ENCODE measurements at places on chromosomes 5 and 9.

DNA sequence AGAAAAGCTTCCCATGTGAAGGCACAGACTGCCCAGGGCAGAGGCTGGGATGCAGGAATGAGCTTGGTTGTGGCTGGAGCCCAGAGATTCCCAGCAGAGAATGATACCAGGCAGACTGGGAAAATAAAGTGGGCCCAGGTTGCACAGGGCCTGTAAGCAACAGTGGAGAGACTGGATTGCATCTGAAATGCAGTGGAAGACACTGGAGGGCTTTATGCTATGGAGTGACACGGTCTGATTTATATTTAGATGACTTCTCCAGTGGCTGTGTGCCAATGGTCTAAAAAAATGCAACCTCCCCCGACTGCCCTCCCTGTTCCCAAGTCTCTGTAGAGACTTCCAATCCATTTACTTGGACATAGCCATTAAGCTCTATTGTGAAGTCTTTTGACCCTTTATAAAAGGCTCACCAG, 951.1 kb upstream of the DMAC1 start:
- DNase-seq, result no peak

GRCh38 chr5:132003170-132003744, 8.2 kb downstream of the ACSL6 start:
- DNase-seq, result peak; percentile 73

DNA sequence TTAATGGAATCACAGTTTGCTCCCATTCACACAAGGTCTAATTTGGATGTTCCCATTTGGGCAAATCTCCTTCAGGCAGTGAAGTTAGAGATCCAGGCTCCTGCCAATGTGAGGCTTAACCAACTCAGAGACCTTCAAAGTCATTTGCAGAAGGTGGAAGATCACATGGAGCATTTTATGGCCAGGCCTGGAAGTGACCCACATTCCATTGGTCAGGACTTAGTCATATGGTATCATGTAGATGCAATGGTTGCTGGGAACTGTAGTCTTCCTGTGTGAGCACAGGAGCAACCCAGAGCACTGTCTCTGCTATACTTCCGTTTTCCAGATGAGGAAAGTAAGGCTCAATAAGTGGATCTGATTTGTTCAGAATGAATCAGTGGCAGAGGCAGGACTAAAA, 292.7 kb upstream of the SMARCA2 start:
- peak; percentile 40 for DNase-seq

DNA sequence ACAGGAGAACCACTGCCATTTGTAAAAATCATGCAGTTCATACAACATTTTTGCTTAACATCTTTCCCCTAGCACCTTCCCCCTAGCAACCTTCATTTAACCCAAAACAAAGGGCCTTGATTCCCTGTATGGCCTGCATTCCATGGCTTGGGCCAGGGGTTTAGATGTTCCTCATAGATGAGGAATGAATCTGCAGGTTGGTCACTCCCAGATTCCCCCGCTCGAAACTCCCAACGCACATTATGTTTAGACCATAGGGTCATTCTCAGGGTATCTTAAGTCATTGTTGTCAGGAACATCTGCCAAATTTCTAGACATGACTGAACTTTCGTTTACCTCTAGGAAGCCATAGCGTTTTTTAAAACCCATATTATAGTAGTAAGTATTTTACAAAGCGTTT, 282.2 kb upstream of the VLDLR start:
- DNase-seq, result no peak

GRCh38 chr5:154962494-154962893, 21.6 kb downstream of the MRPL22 start:
- DNase-seq, result no peak

- peak; percentile 33 for DNase-seq
Measured at GRCh38 chr5:66704790-66705425, 108.7 kb downstream of the MAST4 start.

DNA sequence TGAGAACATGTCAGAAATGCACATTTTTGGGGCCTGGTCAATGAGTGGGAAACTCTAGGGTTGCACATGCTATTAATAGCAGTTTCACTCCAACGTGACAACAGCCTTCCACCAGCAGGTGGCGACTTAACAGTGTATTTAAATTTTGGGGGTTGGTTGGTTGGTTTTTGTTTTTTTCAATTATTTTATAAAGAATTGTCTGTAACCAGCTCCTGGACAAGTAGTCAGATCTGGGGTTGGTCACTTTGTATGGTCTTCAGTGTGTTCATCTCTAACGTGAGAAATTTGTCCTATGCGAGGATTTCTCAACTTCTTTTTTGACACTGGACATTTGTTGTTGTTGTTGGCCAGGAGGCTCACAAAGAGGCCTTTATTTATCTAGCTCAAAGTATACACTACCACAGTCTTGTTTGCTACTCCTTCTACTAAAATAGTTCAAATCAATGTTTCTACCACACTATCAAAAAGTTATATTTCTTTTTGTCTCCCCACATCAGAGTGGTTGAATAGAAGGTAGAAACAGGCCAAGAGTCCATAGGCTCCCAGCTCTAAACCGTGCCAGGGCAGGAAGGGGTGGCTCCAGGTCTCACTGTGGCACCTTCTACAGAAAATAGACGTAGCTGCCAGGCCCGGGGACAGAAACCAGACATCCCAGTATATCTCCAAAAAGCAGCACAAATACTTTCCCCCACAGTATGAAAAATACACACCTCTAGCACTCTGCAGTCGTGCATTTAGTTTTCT, 110.4 kb downstream of the TRPM6 start:
- peak; percentile 40 for DNase-seq

GRCh38 chr9:69130456-69131441, 43.3 kb upstream of the TJP2 start:
- no peak for DNase-seq

GRCh38 chr5:176611435-176611834, 1.5 kb upstream of the GPRIN1 start:
- DNase-seq, result peak; percentile 61

DNA sequence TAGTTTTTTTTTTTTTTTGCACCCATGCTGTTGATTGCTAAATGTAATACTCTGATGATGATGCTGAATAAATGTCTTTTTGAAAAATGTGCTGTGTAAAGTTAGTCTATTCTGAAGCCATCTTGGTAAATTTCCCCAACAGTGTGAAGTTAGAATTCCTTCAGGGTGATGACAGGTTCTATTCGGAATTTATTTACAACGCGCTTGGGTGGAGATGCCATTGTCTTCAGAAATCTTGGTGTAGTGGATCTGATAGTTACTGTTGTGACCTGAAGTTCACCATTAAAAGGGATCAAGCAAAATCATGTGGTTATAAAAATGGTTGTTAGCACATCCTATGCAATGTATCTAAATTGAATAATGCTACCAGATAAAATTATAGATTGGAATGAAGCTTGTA, 36.3 kb upstream of the DMRT1 start:
- DNase-seq, result no peak

DNA sequence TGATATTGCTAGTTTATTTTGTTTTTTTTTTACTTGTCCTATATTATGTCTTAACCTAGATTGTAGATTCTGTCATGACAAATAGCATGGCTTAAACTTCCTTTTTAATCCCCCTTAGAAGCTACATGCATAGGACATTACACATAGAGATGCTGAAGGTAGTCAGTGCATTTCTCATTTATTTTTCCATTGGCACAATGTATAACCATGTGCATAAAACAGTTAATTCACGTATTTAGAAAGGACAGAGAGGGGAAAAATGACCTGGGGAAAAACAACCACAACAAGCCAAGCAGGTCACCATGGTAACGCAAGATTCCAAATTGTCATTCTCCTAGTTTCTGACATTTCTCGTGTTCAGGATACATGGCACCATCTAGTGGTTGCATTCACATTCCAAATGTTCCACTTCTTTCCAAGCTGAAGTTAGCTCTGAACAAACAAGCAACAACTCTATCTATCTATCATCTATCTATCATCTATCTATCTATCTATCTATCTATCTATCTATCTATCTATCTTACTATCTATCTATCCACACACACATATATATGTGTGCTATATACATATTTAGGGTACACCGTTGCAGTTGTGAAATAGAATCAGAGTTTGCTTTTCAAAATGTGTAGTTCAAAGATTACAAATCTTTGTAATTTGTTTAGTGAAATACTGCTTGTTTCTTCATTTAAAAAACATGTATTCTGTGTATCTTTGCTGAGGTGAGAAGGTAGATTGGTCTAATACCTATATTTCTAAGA, 487.2 kb upstream of the ST8SIA4 start:
- peak; percentile 52 for DNase-seq

DNA sequence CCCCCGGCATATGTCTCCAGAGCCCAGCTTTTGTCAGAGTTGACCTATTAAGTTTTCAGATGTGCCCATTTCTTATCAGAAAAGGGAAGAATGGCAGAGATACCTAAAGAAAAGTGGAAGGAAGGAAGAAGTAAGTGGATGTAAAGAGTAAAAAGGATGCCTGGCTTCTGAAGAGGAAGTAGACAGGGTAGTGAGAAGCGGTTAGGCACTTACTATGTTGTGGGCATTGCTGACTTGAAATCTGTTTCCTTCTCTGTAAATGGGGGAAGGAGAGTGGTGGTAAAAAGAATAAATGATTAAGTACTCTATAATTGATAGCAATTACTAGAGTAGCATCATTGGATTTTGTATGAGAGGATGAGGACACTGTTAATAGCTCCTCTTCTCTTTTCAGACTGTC, 9.9 kb downstream of the ANP32B start:
- DNase-seq, result no peak

- no peak for DNase-seq
Measured at GRCh38 chr5:1235379-1235778, 10.2 kb downstream of the SLC6A18 start.

DNA sequence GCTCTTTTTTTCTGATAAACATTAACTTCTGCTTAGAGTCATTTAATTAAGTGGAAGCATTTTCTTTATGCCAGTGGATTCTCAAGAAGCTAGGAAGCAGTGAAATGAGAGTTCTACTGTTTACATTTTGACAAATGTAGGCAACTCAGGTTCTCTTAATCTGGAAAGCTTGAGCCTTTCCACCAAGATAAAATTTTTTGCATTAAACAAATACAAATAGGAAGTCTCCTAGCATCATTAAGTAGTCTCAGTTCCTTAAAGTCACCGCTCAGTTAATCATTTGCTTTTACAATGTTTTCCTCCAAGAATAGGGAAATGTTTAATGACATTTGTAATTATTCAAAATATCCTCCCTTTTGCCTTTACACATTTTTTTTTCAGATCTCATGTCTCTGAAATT, 290.4 kb upstream of the PDE4D start:
- no peak for DNase-seq

- DNase-seq, result no peak
Measured at GRCh38 chr5:20157089-20157488, 169.1 kb upstream of the CDH18 start.

GRCh38 chr9:116844621-116845020, 157.5 kb downstream of the TRIM32 start:
- no peak for DNase-seq

- no peak for DNase-seq
Measured at GRCh38 chr5:77635067-77635916, 3.2 kb downstream of the OTP start.

GRCh38 chr9:87826331-87826730, 56.3 kb upstream of the SPATA31E1 start:
- no peak for DNase-seq

- no peak for DNase-seq
Measured at GRCh38 chr5:95035891-95036685, 248.8 kb downstream of the MCTP1 start.

- DNase-seq, result no peak
Measured at GRCh38 chr5:132203916-132204315, 23.7 kb downstream of the P4HA2 start.

DNA sequence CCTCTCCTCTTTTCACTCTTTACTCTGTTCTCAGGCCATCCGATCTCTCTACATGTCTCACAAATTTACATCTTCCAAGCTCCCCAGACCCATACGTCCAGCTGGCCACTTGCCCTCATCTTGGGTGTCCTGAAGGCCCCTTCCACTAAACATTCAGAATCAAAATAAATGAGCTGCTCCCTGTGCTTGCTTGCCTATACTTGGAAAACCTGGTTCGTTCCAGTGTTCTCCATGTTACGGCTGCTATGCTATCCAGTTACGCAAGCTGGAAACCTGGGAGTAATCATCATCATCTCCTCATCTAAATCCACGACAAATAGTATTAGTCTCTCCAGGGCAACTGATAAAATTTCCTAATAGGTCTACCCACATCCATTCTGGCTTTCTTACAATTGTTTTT, 165.0 kb upstream of the FBXL17 start:
- no peak for DNase-seq
